NCI-H1092 (cell line): ENCODE measurements at places on chromosomes 4 and X.

DNA sequence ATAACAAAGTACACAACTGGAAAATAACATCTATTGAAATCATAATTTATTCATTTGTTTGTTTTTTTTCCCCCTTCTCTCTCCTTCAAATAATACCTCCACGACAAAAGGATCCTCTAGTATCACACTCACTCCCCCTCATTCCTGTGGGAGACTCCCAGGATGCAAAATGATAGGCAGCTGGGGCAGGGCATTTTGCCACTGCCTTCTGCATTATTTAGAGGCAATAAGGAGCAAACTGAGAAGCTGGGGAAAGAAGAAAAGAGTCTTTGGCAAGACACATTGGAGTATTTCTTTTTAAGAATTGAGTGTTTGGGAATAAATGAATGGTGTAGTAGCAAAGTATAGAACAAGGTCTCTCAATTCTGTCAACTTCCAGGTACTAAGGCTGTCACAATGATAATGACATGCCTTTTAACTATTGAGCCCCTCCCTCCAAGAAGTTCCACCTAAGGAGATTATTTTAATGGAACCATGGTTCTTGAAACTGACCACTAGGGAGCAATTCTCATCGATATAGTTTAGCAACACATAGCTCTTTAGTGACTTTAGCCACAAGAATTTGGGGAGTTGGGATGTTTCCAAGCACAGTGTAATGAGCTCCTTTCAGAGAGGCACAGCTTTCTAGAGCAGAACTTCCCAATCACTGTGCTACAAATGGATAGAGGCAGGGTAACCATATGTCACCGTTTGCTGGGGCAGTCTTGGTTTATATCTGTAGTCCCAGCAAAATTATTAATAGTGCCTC lies 303.3 kb downstream of the FRMPD4 start:
- no peak for DNase-seq

GRCh38 chrX:734362-734761 lies 103.8 kb downstream of the SHOX start:
- no peak for DNase-seq

GRCh38 chr4:29549342-29549741 lies 1170.8 kb upstream of the PCDH7 start:
- no peak for DNase-seq

DNA sequence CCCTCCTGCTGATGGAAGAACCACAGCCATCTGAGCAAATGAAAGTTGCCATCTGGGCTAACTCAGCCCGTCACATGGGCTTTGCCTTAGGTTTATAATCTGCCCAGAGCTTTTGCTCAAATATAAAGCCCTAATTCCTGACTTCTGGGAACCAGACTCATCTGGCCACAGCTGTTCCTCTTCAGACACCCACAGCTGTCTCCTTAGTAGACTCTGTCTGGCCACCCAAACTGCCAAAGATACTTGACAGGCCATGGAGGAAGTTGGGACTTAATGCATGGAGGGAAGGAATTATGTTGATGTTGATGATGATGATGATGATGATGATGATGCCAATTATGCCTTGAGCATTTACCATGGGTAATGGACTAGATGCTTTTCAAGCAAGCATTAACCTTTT lies 8.0 kb downstream of the LGI2 start:
- no peak for DNase-seq

DNA sequence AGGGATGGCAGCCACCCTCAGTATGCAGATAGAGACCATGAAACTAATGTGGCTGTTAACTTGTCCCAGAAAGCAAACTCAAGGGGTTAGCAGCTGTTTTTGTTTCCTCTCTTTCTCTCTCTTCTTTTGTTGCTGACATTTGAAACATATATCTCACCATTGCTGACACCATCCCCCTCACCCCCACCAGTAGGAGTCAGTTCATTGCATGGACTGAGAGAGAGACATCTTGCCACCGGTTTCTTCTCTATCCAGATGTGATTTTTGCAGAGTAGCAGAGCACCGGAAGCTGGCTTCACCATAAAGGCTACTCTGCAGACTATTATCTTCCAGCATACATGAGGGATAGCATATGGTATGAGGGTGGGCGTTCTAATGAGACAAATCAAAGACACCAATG lies 177.1 kb upstream of the FRG1 start:
- no peak for DNase-seq

GRCh38 chr4:147546349-147546748 lies 65.5 kb downstream of the EDNRA start:
- DNase-seq = no peak

GRCh38 chr4:5954056-5954760 lies 61.3 kb upstream of the CRMP1 start:
- no peak for DNase-seq

GRCh38 chrX:110159865-110160264 lies 157.0 kb downstream of the TMEM164 start:
- no peak for DNase-seq

GRCh38 chr4:145348291-145348690 lies 133.4 kb upstream of the SMAD1 start:
- no peak for DNase-seq

DNA sequence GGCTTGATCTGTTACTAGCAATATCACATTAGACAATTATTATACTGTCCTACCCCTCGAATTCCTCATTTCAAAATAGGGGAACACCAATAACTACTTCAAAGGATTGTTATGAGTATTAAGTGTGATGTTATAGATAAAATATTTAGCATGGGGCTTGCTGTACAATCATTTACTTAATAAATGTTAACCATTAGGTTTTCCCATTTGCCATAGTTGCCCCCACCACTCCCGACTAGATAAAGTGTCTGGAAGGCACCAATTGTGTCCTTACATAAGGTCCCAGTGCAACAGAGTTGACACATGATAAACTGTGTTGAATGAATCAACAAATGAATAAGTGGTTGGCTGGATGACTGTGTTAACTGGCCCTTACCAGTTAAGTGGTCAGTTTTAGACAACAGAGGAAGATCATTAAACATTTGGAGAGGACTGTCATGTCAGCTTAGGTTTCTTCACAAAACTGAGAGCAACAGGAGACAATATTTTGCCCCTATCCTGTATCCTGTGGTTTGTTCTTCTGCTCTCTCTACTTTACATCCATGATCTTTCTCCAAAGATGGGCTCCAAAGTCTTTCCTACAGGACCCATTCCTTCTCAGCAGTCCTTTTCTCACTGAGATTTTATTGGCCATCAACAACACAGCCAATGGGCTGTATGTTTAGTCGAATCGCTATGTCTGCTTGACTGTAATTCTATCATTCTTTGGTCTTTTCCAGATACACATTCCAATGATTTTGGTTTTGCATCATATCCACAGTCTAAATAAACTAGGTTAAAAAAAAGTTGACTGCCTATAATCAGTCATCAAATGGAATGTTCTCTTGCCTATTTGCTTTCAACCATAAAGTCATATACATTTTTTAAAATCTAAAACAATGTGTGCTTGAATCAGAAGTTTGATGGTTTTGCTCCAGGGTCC lies 74.4 kb downstream of the RNF150 start:
- no peak for DNase-seq

- no peak for DNase-seq
Observed at GRCh38 chr4:105509714-105510113, 35.9 kb upstream of the PPA2 start.

DNA sequence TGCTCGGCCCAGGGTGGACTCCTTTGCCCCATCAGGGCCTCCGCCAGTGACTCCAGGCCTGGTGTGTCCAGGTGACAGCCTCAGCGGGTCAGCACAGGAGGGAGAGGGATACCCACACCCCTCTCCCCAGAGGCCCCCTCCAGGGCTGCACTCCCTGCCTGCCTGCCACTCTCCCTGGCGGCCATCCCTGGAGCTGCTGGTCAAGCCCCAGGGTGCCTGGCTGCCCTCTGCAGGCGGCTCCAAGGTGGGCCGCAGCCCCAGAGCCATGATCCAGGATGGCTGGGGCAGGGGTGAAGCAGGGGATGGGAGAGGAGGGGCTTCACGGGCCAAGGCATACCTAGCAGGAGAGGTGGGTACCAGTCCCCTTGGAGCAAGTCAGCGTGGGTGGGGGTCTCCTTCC lies 3.8 kb downstream of the FGFRL1 start:
- no peak for DNase-seq

GRCh38 chr4:185566425-185566824 lies 31.1 kb upstream of the PDLIM3 start:
- DNase-seq = no peak

DNA sequence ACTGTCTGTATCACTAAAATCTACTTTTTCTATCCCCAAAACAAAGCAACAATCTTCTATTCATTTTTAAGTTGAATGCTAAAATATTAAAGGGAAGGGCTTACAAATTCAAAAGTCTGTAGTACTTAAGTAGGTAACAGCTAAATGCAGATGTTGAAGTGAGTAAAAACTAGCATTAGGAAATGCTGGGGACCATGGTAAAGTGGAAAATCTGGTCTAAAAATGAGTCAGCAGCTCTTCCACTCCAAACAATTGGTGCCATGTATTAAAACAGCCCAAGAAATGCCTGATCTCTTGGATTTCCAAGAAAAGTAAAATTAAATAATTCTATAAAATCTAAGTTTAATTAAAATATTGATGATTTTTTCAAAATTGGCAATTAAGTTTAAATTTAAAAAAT lies 73.3 kb upstream of the PPP3CA start:
- no peak for DNase-seq

DNA sequence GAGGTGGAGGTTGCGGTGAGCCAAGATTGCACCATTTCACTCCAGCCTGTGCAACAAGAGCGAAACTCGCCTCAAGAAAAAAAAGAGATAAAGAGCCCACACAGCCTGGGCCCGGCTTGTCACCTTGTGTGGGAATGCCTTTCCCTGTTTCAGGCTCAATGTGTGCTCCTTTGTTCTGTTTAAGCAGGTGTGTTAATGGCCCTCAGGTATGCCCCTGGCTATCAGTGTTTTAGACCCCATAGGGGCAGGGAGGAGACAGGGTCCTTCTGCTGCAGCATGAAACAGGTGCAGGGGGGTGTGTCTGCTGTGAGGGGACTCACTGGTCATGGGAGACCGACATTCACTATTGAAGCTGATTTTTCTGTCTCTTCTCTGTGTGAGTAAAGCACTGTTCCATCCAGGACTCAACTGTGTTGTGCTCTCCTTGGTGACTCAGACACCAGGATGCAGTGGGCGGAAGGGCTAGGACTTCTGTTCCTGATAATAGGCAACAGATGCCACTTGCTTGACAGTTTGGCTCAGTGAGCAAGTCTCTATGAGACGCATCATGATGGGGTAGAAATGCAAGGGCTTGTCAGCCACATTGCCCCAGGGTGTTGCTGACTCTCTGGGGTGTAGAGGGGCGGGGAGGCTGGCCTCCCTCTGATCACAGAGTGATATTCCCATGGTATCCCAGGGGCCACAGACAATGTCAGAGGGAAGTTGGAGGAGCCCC lies 15.6 kb upstream of the LAP3 start:
- no peak for DNase-seq
